ENCODE measurements at places on chromosomes 2 and 18.
A peak's percentile ranks its signal among the peaks of the same experiment; 100 is the strongest.

DNA sequence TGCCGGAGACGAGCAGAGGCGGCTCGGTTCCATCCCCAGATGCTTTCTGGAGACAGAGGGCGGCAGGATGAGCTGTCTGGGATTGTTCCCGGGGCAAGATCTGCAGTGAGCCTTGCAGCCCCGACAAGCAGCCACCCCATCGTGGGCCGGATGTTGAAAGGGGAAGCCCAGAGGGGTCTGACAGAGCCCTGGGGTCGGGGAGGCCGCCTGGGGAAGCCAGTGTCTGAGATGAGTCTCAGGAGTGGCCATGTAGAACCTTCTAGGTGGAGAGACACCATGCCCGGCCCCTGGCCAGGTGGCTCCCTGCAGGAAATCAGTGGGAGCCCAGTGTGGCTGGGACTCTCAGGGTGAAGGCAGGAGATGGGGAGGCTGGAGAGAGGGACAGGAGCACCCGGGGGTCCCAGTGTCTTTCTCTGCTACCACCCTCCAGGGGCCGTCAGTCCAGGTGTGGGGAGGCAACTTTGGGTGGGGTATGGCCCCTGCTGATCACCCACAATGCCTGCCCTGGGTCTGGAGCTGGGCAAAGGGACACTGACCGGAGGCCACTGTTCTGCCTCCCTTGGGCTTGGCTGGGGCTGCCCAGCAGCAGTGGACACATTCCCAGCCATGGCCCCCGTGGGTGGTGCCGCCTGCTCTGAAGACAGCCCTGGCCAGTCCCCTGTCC, 128.3 kb upstream of the HS6ST1 start:
- DNase-seq = peak; percentile 10

GRCh38 chr2:88483200-88483599, 30.7 kb upstream of the FOXI3 start:
- no peak for DNase-seq

- peak; percentile 36 for DNase-seq
Observed at GRCh38 chr2:39642051-39642718, 23.5 kb upstream of the TMEM178A start.

DNA sequence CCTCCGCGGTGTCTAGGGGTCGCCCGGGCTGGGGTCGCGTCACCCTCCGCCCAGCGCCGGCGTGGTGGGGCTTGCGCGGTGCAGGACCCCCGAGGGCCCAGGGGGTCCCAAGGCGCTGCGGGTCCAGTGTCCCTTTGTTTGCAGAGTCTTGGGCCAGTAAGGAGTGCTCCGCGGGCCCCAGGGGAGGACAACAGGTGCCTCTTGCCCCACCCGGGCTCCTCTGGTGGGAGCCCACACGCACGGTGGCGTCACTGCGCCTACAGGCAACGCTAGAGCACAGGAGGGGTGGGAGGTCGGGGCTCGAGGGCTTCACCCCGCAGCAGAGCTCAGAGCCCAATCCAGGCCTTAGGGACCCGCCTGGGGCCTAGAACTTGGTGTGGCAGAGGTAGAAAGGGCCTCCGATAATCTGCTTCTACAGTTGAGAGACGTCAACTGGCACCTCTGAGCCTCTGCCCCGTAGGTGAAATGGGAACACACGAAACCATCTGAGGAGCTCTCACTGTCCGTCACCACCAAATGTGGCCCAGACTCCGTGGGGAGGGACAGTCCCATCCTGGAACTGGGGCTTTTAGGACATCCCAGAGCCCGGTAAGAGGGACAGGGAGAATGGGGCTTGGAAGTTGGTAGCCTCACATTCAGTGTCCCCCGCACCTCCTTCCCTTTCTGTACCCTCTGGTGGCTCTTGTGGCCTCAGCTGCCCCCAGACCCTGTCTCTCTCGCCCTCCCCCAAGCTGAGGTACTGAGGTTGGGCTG, 1.4 kb downstream of the ARID5A start:
- DNase-seq = no peak

GRCh38 chr18:74806700-74807416, 209.2 kb downstream of the ZNF407 start:
- no peak for DNase-seq

- DNase-seq = no peak
Observed at GRCh38 chr18:2425426-2426317, 145.6 kb downstream of the METTL4 start.

GRCh38 chr2:22189893-22190480, 1066.2 kb downstream of the TDRD15 start:
- DNase-seq = no peak

DNA sequence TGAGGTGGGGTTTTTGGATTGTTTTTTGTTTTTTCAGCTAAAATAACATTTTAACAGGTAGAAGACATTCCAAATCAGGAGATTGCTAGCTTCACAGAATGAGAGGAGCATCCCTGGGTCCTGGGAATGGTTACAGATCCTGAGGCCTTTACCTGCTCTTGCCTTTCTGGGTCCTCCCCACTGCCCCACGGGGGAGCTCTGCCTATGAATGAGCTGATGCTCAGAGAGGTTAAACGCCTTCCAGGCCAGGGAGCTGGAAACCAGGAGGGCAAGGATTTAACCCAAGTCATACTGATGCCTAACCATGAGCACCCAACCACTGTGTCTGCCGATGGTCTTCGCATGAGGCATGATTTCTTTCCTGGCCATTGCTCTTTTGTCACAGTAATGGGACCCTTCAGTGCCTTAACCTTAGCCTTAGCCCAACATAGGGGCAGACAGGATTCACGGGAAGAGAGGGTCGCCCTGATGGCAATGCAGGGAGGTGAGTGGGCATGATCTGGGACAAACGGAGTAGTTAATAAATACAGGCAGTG, 16.1 kb downstream of the MOCOS start:
- DNase-seq = no peak

- DNase-seq = peak; percentile 19
Observed at GRCh38 chr2:65465124-65465523, 32.7 kb upstream of the SPRED2 start.

- no peak for DNase-seq
Observed at GRCh38 chr18:35176925-35177324, 63.9 kb upstream of the ZNF397 start.

- no peak for DNase-seq
Observed at GRCh38 chr2:146748046-146748445, 1096.8 kb upstream of the ACVR2A start.

- DNase-seq = no peak
Observed at GRCh38 chr2:17578466-17578928, 38.0 kb downstream of the VSNL1 start.

DNA sequence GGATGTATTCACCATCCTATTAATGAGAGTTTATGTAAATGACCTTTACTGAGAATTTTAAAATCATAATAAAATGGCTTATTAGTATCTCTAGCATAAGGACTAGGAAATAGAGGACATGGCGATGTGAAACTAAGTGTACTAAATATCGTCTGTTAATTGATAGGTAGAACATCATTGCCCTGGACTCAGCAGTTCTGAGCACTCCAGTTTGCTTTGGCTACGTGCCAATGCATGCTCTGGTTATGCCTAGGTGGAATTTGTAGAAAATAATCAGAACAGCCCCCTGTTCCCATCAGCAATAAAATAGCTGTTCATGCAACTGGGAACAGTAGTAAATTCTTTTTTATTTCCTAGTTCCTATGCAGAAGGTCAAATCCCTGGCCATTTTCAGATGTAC, 247.8 kb downstream of the DOK6 start:
- no peak for DNase-seq

DNA sequence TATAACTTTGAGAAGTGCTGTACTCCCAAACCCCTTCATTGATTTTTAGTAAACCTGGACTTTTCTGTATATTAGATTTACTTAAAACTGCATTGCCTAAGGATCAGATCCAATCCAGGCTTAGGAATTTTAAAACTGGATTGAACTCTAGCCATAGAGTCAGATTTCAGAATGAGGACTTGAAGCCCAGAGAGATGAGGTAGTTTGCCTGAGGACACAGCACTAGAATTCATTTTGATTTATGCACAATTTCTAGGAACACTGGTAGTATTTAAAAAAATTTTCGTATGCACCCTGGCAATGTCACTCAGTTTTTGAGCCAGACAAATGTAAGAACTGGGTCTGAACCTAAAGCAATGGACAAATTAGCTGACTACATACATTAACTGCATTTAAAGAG, 144.9 kb downstream of the KCTD1 start:
- no peak for DNase-seq

- no peak for DNase-seq
Observed at GRCh38 chr2:66602341-66602740, 167.4 kb downstream of the MEIS1 start.

- no peak for DNase-seq
Observed at GRCh38 chr2:98771721-98772524, 41.0 kb upstream of the MGAT4A start.

GRCh38 chr2:74507926-74508520, 528 bp upstream of the PCGF1 start:
- DNase-seq = peak; percentile 57

- DNase-seq = no peak
Observed at GRCh38 chr18:53665701-53666100, 558.8 kb downstream of the MBD2 start.
